ENCODE measurements at places on chromosomes 6 and 20. TPM values are rescaled to one million over a fixed set of nuclear protein-coding genes. Genes with fewer than 3 reads are reported as not detected.

The TRDN gene
- total RNA-seq = not detected

- no peak for DNase-seq
- H3K4me3 ChIP-seq = no peak overlapping the region
- no peaks in the 10 kb centered on the region for H3K27me3 ChIP-seq
These were observed 17.4 kb downstream of the RCAN2 start for GRCh38 chr6:46473881-46474280.

DNA sequence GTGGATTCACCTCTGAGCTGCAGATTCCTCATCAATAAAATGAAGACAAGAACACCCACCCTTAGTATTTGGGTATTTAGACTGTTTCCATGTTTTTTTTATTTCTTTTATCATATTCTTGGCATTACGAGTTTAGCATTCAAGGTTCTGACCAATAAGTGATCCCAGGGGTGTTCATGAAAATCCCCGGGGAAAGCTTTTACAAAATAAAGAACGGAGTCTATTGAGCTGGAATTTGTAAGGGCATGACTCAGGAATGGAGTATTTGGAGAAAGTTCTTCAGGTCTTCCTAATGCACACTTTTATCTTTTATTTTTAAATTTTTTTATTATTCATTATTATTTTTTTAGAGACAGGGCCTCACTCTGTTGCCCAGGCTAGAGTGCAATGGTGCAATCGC, 19.4 kb upstream of the TOX2 start:
- peaks cover 3% of the 10 kb centered on the region for H3K4me1 ChIP-seq
- DNase-seq = no peak
- no peaks in the 10 kb centered on the region for H3K36me3 ChIP-seq
- H3K27me3 ChIP-seq = no peaks in the 10 kb centered on the region
- H3K27ac ChIP-seq = no peak overlapping the region
- H3K4me3 ChIP-seq = no peak overlapping the region

GRCh38 chr20:25117990-25118389, 36.0 kb upstream of the VSX1 start:
- H3K4me3 ChIP-seq = no peak overlapping the region
- no peaks in the 10 kb centered on the region for H3K4me1 ChIP-seq
- H3K27me3 ChIP-seq = peaks cover 18% of the 10 kb centered on the region
- no peaks in the 10 kb centered on the region for H3K36me3 ChIP-seq
- H3K27ac ChIP-seq = no peak overlapping the region

DNA sequence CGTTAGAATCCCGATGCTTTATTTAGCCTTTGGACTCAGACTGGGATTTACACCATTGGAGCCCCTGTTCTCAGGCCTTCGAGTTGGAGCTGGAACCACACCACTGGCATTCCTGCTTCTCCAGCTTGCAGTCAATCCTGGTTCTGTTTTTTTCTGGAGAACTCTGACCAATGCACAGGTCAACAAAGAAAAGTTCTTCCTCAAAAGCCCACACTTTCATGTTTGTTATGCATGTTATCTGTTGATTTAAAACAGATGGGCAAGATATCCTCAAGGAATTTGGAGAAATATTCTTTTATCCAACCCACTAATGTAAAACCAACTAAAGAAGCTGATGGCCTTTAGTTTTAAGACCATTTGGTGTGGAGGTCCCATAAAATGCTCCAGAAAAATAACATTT, 205.7 kb downstream of the ANKRD60 start:
- H3K27ac ChIP-seq = no peak overlapping the region
- no peaks in the 10 kb centered on the region for H3K36me3 ChIP-seq

DNA sequence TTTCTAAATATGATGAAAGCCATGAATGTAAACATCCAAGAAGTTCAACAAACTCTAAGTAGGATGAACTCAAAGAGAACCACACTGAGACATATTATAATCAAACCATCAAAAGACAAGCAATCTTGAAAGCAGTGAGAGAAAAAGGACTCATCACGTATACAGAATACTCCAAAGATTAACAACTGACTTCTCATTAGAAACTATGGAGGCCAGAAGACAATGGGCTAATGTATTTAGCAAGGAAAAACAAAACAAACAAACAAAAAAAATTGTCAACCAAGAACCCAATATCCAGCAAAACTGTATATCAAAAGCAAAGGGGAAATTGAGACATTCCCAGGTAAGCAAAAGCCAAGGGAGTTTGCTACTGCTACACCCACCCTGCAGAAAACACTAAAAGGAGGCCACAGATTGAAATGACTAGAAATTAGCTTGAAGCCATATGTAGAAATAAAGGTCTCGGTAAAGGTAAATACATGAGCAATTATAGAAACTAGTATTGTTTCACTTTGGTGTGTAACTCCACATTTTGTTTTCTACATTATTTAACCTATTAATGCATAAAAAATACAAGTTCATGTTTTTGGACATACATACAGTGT, 301.1 kb upstream of the QKI start:
- H3K4me3 ChIP-seq = no peak overlapping the region
- H3K36me3 ChIP-seq = no peaks in the 10 kb centered on the region
- H3K27me3 ChIP-seq = no peaks in the 10 kb centered on the region
- no peak overlapping the region for H3K27ac ChIP-seq
- DNase-seq = no peak

GRCh38 chr6:34543421-34543820, 12.7 kb downstream of the SPDEF start:
- peaks cover 17% of the 10 kb centered on the region for H3K4me1 ChIP-seq
- no peak overlapping the region for H3K4me3 ChIP-seq
- H3K27ac ChIP-seq = no peak overlapping the region
- no peak for DNase-seq
- H3K27me3 ChIP-seq = no peaks in the 10 kb centered on the region

DNA sequence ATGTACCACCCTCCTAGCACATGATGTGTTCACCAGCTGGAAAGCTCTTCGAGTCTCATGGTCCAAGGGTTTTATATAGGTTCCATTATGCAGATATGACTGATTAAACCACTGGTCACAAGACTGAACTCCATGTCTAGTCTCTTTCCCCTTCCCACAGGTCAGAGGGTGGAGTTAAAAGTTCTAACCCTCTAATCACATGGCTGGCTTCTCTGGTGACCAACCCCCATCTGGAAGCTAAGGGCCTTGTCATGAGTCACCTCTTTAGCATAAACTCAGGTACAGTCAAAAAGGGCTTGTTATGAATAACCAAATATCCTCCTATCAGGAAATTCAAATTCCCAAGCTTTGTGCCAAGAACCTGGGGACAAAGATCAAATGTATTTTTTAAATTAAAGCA, 52.0 kb upstream of the KLHL31 start:
- no peaks in the 10 kb centered on the region for H3K4me1 ChIP-seq
- H3K36me3 ChIP-seq = no peaks in the 10 kb centered on the region
- H3K4me3 ChIP-seq = no peak overlapping the region
- no peaks in the 10 kb centered on the region for H3K27me3 ChIP-seq
- H3K27ac ChIP-seq = no peak overlapping the region

GRCh38 chr6:42493914-42494539, 42.3 kb upstream of the TRERF1 start:
- DNase-seq = no peak
- H3K4me3 ChIP-seq = no peak overlapping the region
- no peaks in the 10 kb centered on the region for H3K27me3 ChIP-seq
- no peaks in the 10 kb centered on the region for H3K36me3 ChIP-seq
- H3K27ac ChIP-seq = no peak overlapping the region
